Aortic smooth muscle cell (primary cell): ENCODE measurements at places on chromosomes 11 and 22. TPM values are rescaled to one million over a fixed set of nuclear protein-coding genes. Genes with fewer than 3 reads are reported as not detected.

The APOL3 gene
- total RNA-seq, result 34.0 and 35.8 TPM in 2 replicates

The SCARF2 gene
- 22.6 and 26.4 TPM in 2 replicates for total RNA-seq

The ARHGEF17 gene
- 31.4 and 58.3 TPM in 2 replicates for total RNA-seq

The ZW10 gene
- total RNA-seq, result 19.5 and 20.3 TPM in 2 replicates

The MS4A3 gene
- not detected in 2 replicates for total RNA-seq
